ENCODE measurements at places on chromosomes 11 and 22. TPM values are rescaled to one million over a fixed set of nuclear protein-coding genes. Genes with fewer than 3 reads are reported as not detected.
A peak's percentile ranks its signal among the peaks of the same experiment; 100 is the strongest.

DNA sequence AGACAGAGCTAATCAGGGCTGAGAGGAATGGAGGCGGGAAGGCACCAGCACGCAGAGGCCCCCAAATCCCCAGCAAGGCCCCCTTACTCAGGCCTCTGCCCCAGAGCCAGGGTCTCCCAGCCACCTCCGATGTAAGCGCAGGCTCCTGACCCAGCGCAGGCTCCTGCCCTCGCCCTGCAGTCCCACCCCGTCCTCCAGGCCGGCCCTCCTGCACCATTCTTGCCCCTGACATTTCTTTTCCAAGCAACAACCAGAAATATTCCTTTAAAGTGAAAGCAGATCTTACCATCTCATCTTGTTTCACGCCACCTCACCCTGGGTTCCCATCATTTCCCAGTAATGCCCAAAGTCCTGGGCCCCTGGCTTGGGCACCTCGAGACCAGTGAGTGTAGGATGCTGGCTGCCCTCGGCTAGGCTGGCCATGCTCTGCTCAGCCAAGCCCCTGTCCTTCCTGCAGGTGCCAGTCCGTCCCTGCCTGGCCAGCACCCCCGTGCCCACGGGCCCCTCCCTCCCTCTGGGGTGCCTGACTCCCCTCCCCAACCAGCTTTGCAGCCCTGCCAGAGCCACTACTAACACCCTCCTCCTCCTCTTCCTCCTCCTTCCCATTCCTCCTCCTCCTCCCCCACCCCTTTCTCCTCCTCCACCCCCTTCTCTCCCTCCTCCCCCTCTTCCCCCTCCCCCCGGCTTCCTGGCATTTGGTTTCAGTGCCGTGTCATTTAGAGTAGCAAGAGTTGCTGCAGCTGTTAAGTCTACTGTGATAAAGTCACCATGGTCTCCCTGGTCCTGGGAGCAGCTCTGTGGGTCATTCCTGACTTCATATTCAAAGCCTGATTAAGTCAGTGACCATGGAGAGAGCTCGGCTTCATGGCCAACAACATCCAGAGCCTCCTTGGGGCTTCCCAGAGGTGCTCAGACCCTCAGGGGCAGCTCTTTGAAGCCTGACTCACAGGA lies 78.7 kb downstream of the PIWIL3 start:
- H3K27me3 ChIP-seq: peaks cover 11% of the 10 kb centered on the region
- no peak overlapping the region for H3K4me3 ChIP-seq

MIEF1 gene
- total RNA-seq: 16.9 TPM

DNA sequence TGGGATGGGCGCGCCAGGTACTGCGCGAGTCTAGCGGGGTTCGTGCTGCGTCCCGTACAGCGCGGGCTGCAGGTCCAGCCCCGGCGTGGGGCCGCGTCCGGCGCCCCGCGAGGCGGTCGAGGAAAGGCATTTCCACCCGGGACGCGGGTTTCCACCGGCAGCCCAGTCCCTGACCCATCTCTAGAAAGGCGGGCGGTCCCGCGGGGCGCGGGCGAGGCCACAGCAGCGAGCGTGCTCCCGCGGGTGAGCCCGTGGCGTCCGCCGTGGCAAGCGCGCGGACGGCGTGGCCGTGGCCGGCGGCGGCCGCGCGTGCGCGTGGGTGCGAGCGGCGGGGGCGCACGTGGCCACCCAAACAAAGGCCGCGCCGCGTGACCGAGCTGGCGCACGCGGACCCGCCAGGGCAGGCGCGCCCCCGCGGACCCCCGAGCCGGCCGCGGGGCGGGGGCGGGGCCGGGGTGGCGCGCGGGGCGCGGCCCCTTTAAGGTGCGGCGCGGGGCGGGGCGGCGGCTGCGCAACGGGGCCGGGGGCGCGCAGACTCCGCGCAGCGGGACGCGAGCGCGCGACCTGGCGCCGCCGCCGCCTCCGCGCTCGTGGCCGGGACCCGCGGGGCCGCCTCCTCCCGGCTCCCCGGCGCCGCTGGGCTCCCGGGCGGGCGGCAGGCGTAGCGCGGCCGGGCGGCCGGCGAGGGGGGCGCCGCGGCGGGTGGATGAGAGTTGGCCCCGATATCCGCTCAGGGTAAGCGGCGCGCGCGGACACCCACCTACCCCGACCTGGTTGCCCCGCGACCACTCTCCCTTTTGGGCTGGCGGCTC lies 39.3 kb upstream of the CELSR1 start:
- H3K27ac ChIP-seq: no peak overlapping the region
- H3K4me1 ChIP-seq: peaks cover 21% of the 10 kb centered on the region
- H3K27me3 ChIP-seq: no peaks in the 10 kb centered on the region
- peak; percentile 64 for DNase-seq
- peaks cover 2% of the 10 kb centered on the region for H3K36me3 ChIP-seq

- no peaks in the 10 kb centered on the region for H3K36me3 ChIP-seq
- H3K4me3 ChIP-seq: no peak overlapping the region
- no peak for DNase-seq
- peaks cover 6% of the 10 kb centered on the region for H3K4me1 ChIP-seq
- H3K27ac ChIP-seq: no peak overlapping the region
Measured at GRCh38 chr22:23754980-23755636, 883 bp upstream of the VPREB3 start.

MS4A18 gene
- total RNA-seq: not detected

DNA sequence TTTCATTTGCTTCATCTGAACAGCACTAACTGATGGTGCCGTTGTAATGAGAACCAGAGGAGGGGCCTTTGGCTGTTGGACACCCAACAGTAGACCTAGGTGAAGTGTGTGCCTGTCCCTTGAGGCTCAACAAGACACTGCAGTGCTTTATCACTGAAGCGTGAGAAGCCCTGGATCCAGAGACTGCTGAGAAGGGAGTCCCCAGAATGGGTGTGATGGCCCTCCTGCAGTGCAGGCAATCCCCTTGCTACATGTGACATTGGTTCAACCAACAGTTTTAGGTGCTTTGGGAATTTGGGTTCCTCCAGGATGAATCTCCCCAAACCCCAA lies 125.6 kb downstream of the BRD1 start:
- H3K27ac ChIP-seq: no peak overlapping the region
- no peaks in the 10 kb centered on the region for H3K4me1 ChIP-seq
- no peak for DNase-seq
- peaks cover 2% of the 10 kb centered on the region for H3K36me3 ChIP-seq

DNA sequence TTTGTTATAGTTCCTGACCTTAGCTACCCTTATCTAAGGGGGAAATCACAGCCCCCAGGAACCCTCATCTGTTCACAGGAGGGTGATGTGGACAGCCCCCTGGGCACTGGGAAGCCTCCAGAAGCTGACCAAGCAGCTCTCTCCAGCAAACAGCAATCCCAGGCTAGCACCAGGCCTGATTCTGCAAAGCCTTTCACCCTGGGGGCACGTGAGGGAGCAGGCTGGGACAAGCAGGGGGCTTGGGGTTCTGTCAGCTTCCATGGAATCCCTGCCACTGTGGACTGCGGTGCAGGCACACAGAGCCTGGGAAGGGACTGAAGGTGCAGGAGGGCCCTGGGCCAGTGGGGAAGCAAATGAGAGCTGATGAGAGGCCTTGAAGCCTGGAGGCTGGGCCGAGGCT lies 2.1 kb downstream of the PGAP2 start:
- DNase-seq: no peak
- H3K4me1 ChIP-seq: peaks cover 19% of the 10 kb centered on the region
- peaks cover 3% of the 10 kb centered on the region for H3K36me3 ChIP-seq

DNA sequence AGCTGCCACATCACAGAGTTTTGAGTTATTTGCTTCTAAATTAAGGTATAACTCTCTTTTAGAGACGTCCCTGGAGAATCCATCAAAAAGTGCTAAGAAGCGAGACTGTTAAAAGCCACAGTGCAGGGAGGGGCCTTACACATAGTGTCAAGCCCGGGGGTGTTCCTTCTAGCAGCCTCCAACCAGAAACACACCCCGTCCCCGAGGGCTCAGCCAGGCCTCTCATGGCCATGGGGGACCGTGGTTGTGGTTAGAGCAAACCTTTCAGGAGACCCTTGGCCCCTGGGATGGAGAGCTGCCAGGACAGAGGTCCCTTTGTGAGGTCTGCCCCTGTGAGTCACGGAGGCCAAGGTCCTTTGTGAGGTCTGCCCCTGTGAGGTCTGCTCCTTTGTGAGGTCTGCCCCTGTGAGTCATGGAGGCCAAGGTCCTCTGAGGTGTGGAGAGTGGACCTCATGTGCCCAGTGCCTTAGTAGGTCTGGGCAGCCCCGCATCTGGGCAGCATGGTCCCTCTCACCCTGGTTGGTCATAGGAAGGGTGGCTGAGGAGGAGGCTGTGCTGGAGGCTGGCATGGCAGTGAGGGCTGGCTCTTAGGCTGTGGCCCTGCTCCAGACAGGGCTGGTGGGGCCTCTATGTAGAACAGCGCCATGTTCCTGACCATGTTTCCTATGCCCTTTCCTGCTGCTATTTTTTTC lies 5.4 kb downstream of the GNAZ start:
- no peaks in the 10 kb centered on the region for H3K36me3 ChIP-seq
- no peak overlapping the region for H3K4me3 ChIP-seq
- no peak overlapping the region for H3K27ac ChIP-seq
- H3K27me3 ChIP-seq: peaks cover 25% of the 10 kb centered on the region

- no peaks in the 10 kb centered on the region for H3K4me1 ChIP-seq
- H3K4me3 ChIP-seq: no peak overlapping the region
Measured at GRCh38 chr11:5107285-5107684, 30.9 kb downstream of the OR52A5 start.

TMEM45B gene
- 4.4 TPM for total RNA-seq

DNA sequence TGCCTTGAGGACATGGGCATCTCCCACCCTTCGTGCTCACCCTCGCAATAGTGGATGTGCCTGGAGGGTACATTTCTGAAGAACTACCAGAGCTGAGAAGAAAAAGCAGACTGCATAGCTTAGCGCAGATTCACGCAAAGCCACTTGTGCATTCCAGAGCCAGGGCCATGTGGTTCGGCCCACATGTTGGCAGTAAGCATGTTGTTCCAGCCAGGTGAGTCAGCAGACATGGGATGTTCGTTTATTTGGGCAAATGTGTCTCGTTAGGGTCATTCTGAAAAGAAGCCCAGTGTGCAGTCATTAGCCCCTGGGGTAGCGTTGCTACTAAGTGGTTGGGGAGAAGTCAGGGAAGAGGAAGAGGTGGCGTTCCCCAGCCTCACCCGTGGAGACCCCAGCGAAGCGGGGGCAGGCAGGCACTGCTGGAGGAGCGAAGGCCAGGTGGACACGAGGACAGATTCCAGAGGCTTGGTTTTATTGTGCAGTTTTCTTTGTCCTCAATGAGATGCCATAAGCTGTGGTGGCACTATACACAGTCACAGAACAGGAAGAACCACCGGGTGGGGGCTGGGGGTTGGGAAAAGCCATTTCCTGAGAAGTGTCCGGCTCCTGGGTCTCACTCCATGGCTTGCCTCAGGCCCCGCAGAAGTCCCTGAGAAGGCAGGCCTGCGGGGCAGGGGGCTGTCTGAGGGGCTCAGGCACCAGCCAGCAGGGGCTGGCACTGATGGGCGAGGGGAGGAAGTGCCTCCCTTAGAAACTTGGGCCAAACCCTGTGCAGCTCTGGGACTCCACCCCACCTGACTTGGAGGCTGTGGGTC lies 5.0 kb downstream of the THY1 start:
- peaks cover 6% of the 10 kb centered on the region for H3K36me3 ChIP-seq
- no peak overlapping the region for H3K4me3 ChIP-seq
- no peak for DNase-seq
- no peak overlapping the region for H3K27ac ChIP-seq
- peaks cover 14% of the 10 kb centered on the region for H3K4me1 ChIP-seq
- peaks cover 56% of the 10 kb centered on the region for H3K27me3 ChIP-seq

DNA sequence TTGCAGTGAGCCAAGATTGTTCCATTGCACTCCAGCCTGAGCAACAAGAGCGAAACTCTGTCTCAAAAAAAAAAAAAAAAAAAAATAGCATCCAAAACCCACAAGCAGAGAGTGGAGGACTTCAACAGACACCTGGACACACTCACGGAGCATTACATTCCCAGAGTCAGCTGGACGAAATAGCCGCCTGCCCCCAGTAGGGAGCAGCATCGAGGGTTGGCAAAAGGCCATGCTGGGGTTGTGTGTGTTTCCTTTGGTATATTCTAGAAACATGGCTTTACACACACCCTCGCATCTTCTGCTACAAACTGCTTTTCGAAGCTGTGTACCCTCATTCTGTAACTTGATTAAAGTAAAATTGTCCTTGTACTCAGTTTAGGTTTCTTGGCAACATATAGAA lies 5.3 kb downstream of the ADA2 start:
- peak; percentile 29 for DNase-seq
- peak overlapping the region; percentile 91 for H3K27ac ChIP-seq
- H3K4me3 ChIP-seq: no peak overlapping the region
- no peaks in the 10 kb centered on the region for H3K27me3 ChIP-seq
- no peaks in the 10 kb centered on the region for H3K36me3 ChIP-seq

- H3K4me1 ChIP-seq: peaks cover 4% of the 10 kb centered on the region
- no peak for DNase-seq
- H3K27me3 ChIP-seq: peaks cover 17% of the 10 kb centered on the region
- no peak overlapping the region for H3K4me3 ChIP-seq
Measured at GRCh38 chr11:116701297-116701801, 71.4 kb downstream of the BUD13 start.

MPEG1 gene
- total RNA-seq: 5.4 TPM

DNA sequence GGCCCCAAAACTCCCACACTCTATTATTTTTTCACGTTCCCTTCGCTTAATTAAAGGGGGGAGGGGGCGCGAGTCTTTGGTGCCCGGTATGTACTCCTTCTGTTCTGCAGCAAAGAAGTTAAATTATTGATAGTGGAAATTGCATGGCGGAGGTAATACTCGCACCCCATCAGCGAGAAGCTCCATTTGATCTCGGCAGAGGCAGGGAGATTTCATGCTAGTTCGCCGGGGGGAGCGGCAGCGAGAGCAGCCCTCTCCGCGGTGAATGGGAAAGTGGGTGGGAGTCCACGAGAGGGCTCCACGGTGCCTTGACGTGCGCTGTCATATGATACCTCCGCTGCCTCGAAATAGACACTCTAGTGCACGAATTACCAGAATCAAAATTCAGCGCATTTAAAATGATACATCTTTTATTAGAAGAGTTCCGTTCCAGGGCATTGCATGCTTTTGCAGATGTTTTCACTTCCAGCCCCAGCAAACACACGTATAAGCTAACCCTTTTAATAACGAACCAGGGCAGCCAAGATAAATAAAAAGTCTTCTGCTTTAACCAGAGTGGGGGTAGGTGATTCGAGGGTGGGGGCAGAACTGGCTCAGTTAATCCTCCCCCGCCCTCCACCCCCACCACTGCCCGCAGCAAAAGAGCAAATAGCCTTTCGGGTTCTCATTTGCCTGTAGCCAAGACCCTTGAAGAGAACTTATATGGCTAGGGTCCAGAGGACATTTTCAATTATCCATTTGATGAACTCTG lies 1.3 kb upstream of the BDNF start:
- DNase-seq: no peak
- peaks cover 21% of the 10 kb centered on the region for H3K4me1 ChIP-seq
- H3K27ac ChIP-seq: no peak overlapping the region
- peak overlapping the region; percentile 89 for H3K4me3 ChIP-seq
- peaks cover 8% of the 10 kb centered on the region for H3K36me3 ChIP-seq
- peaks cover 81% of the 10 kb centered on the region for H3K27me3 ChIP-seq

- peaks cover 8% of the 10 kb centered on the region for H3K36me3 ChIP-seq
- H3K4me1 ChIP-seq: peaks cover 11% of the 10 kb centered on the region
- H3K4me3 ChIP-seq: peak overlapping the region; percentile 80
- peaks cover 72% of the 10 kb centered on the region for H3K27me3 ChIP-seq
Measured at GRCh38 chr11:110710628-110711381, 1.4 kb downstream of the ARHGAP20 start.

GRCh38 chr11:109972181-109972715 lies 120.9 kb upstream of the ZC3H12C start:
- DNase-seq: no peak
- no peak overlapping the region for H3K4me3 ChIP-seq
- H3K4me1 ChIP-seq: no peaks in the 10 kb centered on the region
- peaks cover 22% of the 10 kb centered on the region for H3K27me3 ChIP-seq
- no peak overlapping the region for H3K27ac ChIP-seq
- no peaks in the 10 kb centered on the region for H3K36me3 ChIP-seq

- no peak overlapping the region for H3K27ac ChIP-seq
- no peak for DNase-seq
- peaks cover 15% of the 10 kb centered on the region for H3K4me1 ChIP-seq
Measured at GRCh38 chr11:9132203-9132878, 40.9 kb upstream of the SCUBE2 start.

- H3K27me3 ChIP-seq: peaks cover 21% of the 10 kb centered on the region
- H3K4me1 ChIP-seq: no peaks in the 10 kb centered on the region
- H3K4me3 ChIP-seq: no peak overlapping the region
Measured at GRCh38 chr11:88068848-88069554, 106.2 kb downstream of the RAB38 start.

Measured in T-helper 17 cell (primary cell).